Stimulated activated CD4-positive, alpha-beta T cell treated with anti-CD3 and anti-CD28 coated beads, Interleukin-2, amount 100 ng/mL, for 4 hours (primary cell): ENCODE measurements at places on chromosomes 4 and X.

- DNase-seq, result no peak
Observed at GRCh38 chrX:56833626-56834025, 104.6 kb downstream of the NBDY start.

GRCh38 chrX:155406429-155406828 lies 24.5 kb downstream of the F8A2 start:
- no peak for DNase-seq

- peak; percentile 1 for DNase-seq
Observed at GRCh38 chrX:123959281-123960063, 2.0 kb upstream of the STAG2 start.

- no peak for DNase-seq
Observed at GRCh38 chr4:123077330-123077729, 154.9 kb upstream of the NUDT6 start.

- DNase-seq, result no peak
Observed at GRCh38 chr4:26020881-26021280, 106.9 kb downstream of the SMIM20 start.

- DNase-seq, result no peak
Observed at GRCh38 chrX:11412715-11413623, 119.8 kb downstream of the AMELX start.

GRCh38 chrX:68490644-68491043 lies 8.2 kb upstream of the YIPF6 start:
- DNase-seq, result no peak

GRCh38 chr4:113750296-113750695 lies 11.2 kb downstream of the CAMK2D start:
- DNase-seq, result no peak

DNA sequence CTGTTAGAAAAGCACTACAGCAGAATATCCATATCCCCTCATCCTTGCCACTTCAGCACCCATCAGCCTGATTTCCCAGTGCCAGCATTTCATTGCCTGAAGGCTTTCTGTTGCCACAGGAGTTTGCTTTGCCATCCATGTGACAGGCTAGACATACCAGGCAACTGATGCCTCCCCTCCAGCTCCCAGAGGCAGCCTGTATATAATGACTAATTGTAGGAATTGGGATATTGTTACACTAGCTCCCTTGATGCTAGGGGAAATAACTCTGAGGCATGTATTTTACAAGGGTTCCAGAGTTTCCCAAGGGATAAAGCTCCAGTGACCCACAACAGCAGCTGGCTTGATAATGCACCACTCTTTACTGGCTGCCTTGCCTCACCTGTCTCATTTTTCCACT lies 608.0 kb upstream of the FTHL17 start:
- no peak for DNase-seq

GRCh38 chr4:86357608-86358007 lies 2.2 kb downstream of the MAPK10 start:
- DNase-seq, result no peak

DNA sequence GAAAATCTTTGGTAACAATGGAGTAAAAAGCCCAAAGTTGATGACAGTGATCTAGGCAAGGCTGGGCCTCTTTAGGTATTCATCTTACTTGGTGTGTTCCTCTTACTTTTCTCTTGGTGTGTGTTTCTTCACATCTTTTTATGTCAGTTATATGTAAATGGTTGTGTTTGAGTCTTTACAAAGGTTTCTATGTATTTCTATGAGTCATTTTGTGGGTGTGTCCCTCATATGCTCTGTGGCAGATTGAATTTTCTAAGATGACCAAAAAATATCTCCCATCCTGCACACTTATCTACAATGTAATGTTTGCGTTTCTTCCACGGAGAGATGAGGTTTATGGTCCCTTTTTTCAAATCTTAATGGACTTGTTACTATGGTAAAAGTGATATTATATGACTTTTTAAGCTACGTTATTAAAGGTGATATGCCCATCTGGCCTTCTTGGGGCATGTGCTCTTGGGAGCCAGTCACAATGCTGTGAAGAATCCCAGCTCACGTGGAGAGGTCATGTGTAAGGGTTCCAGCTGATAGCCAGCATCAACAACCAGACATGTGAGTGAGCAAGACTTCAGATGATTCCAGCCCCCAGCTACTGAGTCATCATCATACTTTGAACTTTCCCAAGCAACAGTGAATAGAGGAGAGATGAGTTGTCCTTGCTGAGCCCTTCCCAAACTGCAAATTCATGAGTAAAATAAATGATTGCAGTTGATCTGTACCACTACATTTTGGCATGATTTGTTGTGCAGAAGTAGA lies 126.9 kb downstream of the CBLL2 start:
- no peak for DNase-seq

GRCh38 chr4:142264961-142265360 lies 581.1 kb downstream of the INPP4B start:
- no peak for DNase-seq

- no peak for DNase-seq
Observed at GRCh38 chr4:130335417-130336194, 1239.7 kb downstream of the C4orf33 start.

GRCh38 chrX:120109378-120109777 lies 6.3 kb downstream of the RHOXF1 start:
- DNase-seq, result no peak

DNA sequence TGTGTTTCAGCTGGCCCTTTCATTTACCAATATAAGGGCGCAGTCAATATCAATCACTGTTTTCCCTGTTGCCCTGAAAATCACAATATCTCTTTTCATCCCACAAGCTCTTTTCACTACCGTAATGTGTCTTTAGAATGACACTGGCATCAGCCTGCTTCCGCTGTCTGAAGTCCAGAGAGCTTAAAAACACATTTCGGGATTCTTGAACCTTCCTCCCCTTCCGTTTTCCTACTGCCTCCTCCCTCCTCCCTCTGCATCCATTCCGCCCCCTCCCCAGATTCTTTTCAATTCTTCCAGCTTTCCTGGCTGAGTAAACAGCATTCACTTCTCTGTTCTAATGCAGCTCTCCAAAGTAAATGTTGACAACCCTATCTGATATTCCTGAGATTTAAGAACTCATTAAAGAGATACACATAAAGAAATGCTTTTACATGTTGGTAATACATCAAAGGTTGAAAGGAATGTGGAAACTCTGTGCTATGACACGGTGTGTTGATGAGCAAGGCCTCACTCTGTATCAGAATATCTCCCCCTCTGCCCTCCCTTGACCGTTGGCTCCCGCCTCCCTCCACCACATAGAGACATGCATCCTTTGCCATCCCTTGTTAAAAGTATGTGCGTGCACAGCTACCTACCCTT lies 83.5 kb upstream of the SPRY1 start:
- DNase-seq, result no peak

DNA sequence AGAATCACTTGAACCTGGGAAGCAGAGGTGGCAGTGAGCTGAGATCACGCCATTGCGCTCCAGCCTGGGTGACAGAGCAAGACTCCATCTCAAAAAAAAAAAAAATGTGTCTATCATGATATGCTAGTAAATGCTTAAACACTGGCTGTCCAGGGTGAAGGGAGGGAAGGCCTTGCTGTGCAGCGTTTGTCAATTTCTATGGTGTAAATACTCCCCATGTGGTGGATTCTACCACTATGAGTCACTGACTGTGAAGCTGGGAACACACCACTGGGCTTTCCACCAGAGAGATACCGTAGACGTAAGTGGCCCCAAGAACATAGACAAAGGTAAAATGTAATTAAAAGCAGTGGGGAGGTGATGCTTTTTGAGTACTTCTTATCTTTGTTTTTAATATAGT lies 51.3 kb upstream of the LEF1 start:
- no peak for DNase-seq

DNA sequence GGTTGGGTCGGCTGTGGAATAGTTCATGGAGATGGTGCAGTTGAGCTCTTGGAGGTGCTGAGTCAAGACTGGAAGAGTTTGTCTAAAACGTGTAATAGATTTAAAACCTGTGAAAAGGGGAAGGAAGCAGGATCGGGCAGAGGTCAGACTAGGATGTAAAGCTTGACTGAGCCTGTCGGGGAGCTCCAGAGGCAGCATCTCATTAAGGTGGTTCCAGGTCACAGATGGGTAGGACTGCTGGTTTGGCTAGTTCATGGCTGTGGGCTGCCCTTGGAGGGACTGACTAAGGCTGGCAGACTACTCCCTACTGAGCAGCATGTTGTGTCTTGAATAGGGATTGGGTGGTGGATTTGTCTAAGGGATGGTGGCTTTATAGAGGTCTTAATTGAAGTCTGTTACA lies 28.4 kb upstream of the WDR1 start:
- no peak for DNase-seq

DNA sequence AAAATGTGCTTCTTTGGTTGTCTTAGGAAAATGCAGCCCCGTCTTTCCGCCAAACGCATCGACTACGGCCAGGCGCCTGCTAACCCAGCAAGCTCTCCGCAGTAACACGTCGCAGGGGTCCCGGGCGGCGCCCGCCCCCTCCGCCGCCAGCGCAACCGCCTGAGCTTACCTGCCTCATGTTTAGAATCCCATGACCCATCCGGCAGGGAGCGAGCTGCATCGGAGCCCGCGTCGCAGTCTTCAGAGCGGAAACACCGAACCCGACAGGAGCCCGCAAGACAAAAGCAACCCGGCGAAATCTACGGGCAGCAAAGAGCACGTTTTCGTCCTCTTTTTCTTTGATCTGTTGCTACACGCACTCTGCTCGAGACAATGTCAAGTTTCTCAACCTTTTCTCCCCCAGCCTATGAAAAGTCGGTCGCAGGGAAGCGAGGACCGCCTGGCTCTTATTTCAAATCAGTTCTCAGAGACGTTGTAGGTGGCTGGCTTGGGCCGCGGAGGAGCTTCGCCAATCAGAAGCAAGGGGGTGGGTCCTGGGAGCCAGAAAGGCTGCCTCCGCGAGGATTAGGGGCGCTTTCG lies at the start of gene MID1:
TSS of gene MID1 (minus strand) at position 465 of the 579 bp plus-strand sequence. CDS start 53,038 bp downstream, outside the sequence.
- DNase-seq, result no peak

- no peak for DNase-seq
Observed at GRCh38 chrX:44227991-44228390, 115.5 kb downstream of the EFHC2 start.

- no peak for DNase-seq
Observed at GRCh38 chr4:59091146-59092142, 1981.3 kb upstream of the IGFBP7 start.

DNA sequence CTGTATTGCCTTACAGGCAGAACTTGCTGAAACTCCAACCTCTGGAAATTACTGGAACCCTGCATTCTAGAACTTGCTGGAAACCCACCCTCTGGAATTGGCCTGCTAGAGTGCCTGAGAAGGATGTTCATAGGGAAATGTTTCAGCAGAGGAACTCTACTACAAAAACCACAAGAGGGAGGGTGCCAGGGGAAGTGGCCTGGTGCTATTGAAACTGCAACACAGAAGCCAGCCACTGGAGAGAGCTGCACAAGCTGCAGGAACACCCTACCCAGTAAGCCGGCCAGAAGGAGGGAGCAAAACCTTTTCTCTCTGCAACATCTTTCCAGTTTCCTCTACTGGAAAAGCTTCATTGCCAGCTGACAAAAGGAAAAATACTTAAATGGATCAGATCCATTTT lies 2.5 kb upstream of the BRWD3 start:
- DNase-seq, result no peak

- DNase-seq, result no peak
Observed at GRCh38 chr4:45100956-45101818, 374.8 kb upstream of the GNPDA2 start.

- DNase-seq, result no peak
Observed at GRCh38 chr4:67746797-67747495, 7.2 kb downstream of the GNRHR start.

DNA sequence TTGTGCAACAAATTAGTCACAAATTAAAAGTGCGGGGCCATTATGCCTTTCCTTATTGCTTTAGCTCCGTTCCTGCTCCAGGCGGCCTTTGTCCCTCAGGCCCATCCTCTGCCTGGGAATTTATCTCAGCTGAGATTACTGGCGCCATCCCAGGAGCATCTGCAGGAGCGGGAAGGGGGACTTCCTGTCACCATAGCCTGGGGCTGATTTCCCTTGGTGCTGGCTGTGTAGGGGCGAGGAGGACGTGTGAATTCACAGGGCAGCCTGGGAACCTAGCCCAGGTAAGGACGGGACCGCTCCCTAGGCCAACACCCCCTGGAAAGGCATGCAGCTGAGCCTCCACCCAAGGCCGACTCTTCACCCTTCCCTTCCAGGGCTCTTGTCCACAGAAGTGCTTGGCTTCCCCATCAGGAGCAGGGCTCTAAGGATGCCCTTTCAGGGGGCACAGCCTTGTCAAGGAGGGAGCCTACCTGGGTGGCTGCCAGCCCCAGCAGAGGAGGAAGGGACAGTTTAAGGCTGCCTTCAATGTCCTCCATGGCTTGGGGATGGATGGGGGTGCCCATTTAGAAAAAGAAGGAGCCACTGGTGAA lies 72.6 kb upstream of the NKX1-1 start:
- DNase-seq, result no peak
